ENCODE measurements at places on chromosomes 7 and 10.

DNA sequence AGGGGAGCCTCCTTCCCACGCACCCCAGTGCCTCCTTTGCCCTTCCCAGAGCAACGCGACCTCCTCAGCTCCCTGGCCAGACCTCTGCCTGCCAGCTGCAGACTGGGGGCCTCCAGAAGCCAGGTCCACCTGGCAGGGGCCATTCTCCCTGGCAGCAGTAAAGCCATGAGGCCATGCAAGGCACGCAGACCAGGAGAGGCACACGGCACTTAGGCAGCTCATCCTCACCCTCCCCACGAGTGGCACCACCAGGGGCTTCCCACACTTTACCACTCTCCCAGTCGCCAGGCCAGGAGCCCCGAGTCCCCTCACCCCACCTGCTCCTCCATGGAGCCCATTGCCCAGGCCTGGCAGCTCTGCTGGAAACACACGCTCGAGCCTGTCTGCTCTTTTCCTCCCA lies 85.4 kb downstream of the PROSER2 start:
- no peak for DNase-seq

- no peak for DNase-seq
These were observed 63.8 kb downstream of the ZNF438 start for GRCh38 chr10:30967650-30968410.

GRCh38 chr7:104093127-104093526 lies 103.7 kb upstream of the RELN start:
- DNase-seq: no peak

DNA sequence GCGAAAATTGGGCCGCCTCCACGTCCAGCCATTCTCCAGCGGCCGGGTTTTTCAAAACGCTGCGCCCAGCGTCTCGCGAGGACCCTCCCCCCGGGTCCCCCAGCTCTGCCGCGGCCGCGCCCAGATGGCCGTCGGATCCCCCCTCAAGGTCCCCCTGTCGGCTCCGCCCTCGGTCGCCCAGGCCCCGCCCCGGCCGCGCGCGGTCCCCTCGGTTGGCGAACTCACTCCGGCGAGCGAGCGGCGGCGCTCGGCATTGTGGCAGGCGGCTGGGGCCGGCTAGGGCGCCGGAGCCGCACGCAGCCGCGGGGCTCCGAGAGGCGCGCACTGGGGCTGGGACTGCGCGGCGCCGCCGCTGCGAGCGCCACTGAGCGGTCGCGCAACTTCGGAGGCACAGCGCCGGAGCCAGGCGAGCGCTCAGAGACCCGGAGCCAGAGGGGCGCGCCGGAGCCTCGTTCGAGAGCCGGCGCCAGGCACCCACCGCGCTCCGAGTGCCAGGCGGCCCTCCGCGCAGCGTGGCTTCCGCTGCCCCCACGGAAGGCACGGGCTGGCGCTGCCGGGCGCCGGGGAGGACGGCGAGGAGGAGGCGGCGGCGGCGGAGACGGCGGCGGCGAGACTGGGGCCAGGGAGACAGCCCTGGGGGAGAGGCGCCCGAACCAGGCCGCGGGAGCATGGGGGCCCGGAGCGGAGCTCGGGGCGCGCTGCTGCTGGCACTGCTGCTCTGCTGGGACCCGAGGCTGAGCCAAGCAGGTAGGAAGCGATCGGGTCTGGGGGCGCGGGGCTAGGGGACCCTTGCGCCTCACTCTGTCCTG lies at the start of gene UNC5B:
UNC5B (plus strand) TSS at position 253 of the 809 bp plus-strand sequence; CDS start at position 669, 416 bp downstream.
- peak; percentile 86 for DNase-seq

DNA sequence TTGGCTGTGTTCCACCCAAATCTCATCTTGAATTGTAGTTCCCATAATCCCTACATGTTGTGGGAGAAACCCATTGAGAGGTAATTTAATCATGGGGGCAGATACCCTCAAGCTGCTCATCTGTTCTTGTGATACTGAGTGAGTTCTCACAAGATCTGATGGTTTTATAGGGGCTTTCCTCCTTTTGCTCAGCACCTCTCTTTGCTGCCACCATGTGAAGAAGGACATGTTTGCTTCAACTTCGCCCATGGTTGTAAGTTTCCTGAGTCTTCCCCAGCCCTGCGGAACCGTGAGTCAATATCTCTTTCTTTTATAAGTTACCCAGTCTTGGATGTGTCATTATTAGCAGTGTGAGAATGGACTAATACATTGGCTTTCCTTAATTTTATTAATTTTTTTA lies 527.8 kb downstream of the MDFIC start:
- DNase-seq: no peak

Measured in NCI-H2081 (cell line).